ENCODE measurements at places on chromosomes 2 and 18.

DNA sequence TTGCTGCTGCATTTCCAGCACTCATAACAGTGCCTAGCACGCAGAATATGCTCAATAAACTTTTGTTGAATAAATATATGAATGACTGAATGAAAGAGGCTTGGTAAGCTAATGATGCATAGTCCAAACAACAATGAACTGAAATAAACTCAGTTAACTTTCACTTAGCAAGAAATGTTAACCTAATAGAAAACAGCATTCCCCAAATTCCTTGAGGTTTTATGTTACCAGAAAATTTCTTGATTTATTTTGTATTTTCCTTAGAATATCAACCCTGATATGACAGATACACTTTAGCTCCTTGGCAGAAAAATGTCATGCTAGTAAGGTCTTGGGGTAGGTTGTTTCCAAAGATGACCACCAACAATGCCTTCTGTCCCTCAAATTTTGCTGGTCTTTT is 217.4 kb downstream of the KCNE4 start:
- DNase-seq, result no peak

GRCh38 chr18:41320100-41320499 is 634.9 kb upstream of the PIK3C3 start:
- DNase-seq, result no peak

- DNase-seq, result no peak
Observed at GRCh38 chr2:177900082-177900481, 172.5 kb downstream of the PDE11A start.

DNA sequence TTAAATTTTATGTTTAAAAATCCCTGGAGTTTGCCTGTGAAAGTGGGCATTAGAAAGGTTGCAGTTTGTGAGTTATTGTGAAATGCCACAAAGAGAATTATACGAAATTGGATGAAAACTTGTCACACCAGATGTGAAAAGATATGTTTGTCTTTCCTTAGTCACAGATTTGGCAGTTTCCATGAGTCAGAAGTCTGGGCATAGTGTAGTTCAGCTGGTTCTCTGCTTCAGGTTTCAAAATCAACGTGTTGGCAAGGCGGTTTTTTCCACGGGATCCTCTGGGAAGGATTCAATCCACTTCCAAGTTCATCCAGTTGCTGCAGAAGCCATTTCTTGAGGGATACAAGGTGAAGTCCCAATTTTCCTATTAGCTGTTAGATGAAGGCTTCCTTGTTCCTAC is 658.0 kb upstream of the CDH2 start:
- DNase-seq, result no peak

DNA sequence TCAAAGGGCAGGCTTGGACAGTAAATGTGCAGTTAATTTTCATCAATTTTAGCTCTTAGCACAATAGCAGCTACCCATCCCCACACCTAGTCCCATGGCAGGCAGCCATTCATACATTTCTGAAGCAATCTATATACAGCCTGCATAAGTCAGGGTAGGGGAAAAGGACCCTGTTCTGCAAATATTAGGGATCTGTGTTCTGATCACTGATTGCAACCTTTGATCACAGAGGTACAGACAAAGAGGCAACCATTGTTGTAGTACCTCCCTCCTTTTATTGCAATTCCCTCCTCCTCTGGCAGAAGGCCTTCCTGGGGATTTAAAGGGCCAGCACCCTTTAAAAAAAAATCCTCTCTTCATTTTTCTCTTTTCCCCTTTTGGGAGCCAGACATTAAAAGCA is 58.3 kb downstream of the KANSL1L start:
- no peak for DNase-seq

GRCh38 chr18:59617468-59617932 is 79.7 kb downstream of the CCBE1 start:
- DNase-seq, result no peak

DNA sequence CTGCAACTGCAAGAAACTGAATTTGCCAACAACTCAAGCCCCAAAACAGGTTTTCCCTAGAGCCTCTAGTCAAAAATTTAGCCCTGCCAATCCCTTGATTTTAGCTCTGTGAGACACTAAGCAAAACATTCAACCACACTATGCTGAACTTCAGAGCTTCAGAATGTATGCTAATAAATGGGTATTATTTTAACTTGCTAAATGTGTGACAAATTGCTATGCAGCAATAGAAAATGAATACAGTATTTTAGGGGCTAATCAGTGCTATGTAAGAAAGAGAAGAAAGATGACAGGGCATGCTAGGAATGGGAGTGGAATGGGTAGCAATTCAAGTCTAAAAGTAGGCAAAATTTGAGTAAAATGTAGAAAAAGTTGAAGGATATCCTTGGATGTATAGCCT is 223.9 kb upstream of the NOL4 start:
- no peak for DNase-seq

GRCh38 chr18:77896586-77897252 is 647.1 kb downstream of the GALR1 start:
- DNase-seq, result no peak

GRCh38 chr18:2857491-2858131 is 10.8 kb downstream of the EMILIN2 start:
- DNase-seq, result peak; percentile 95

DNA sequence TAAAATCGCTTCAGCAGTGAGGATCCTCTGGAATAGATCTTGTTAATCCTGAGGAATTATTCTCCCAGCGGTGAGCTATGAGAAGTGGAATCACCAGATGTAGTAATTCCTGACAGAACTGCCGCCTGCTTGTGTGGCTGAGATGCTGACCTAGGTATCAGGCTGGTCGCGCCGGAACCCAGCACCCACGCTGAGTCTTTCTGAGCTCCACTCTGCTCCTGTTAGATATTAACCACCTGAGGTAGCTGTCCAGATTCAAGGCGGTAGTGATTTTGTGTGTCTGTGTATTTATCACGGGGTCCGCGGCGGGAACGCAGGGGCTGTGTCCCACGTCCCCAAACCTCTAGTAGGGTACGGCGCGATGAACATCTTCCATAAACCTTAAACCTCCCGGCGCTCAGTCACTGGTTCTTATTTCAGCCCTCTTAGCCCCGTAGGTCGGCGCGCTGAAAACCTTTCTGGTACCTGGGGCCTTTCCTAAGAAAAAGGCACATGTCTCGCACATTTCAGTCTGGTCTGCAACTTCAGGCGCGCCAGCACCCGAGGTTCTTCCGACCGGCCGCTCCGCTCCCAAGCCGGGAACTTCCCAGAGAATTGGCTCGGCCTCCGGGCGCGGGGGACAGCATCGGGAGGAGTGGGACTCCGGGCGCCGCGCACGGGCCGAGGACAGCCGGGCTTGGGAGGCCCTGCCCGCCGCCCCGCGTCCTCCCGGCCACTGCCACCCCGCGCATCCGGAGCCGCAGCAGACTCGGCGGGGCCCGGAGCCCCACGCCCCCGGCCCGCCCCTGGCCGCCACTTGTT is 542 bp upstream of the CNNM3 start:
- DNase-seq, result no peak

- DNase-seq, result peak; percentile 80
Observed at GRCh38 chr2:121974897-121975661, 219.6 kb downstream of the TSN start.

- no peak for DNase-seq
Observed at GRCh38 chr2:50623244-50623643, 408.7 kb downstream of the NRXN1 start.

- DNase-seq, result no peak
Observed at GRCh38 chr2:14602309-14602708, 30.2 kb upstream of the LRATD1 start.

DNA sequence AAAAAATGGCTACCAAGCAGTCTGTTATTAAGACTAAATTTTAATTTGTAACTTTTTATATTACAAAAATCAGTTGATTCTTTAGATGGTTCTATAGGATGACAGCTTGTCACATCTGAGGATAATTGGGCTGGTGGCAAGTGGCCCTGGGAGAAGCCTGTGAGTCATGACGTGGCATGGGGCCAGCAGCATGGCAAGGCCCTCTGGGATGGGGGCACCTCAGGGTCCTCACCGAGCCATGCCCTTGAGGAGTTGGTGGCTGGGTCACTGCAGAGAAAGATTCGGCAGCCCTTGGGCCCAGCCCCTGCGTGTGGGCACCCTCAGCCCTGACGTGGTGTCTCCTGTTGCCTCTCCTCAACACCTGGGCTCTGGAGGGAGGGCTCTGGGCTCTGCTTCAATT is 49.7 kb downstream of the STK25 start:
- DNase-seq, result no peak

DNA sequence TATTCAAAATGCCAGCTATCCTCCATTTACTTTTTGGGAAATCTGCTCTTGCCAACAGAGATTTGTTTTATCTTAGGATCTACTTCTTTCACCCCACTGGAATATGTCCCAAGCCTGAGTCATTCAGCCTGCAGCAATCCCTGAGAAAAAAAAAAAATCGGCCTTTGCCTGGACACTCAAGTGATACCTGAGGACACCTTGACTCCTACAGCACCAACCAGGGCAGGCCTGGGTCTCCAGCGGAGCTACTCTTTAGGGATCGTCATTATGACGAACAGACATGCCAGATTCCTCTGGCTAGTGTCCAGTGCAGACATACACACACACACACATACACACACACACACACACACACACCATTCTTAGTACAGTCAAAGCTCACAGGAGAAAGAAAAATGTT is 2.2 kb upstream of the UGT1A6 start:
- no peak for DNase-seq

GRCh38 chr18:64017870-64018269 is 48.0 kb downstream of the SERPINB8 start:
- DNase-seq, result no peak

DNA sequence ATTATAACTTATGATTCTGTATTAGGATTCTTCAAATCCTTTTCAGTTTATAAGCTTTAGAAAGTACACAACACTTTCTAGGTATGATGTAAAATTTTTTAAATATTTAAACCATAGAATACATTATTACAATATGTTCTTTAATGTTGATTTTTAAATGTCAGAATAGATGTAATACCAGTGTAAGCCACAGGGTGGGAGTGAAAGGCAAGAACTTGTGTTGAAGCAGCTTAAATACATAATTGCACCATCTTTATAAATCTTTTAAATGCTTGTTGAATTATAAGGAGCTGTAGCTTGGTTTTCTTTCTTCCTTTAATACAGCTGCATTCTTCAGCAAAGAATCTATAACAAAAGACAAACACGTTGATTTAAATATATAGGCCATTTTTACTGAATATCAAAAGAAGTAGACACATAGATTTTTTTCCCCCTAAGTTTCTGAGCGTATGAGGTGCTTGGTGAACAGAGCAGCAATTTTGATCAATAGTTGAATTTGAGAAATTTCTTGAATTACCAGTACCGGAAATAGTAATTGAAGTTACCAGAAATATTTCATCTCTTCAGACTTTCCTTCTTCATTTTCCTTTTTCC is 63.0 kb downstream of the TANK start:
- DNase-seq, result no peak

DNA sequence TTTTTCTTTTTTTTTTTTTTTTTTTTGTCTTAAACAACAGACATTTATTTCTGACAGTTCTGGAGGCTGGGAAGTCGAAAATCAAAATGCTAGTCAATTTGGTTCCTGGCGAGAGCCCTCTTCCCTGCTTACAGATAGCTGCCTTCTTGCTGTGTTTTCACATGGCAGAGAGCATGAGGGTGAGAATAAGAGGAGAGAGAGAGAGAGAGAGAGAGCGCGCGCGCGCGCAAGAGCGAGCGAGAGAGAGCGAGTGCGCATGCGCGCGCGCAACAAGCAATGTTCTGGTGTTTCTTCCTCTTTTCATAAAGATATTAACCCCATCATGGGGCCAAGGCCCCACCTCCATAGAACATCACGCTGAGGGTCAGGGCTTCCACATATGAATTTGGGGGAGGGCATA is 20.9 kb downstream of the MTCL1 start:
- DNase-seq, result no peak

All from tibial artery (tissue), 4 donors.